ENCODE measurements at places on chromosomes 12 and 14.

- DNase-seq = no peak
Measured at GRCh38 chr12:67426067-67426466, 156.9 kb downstream of the CAND1 start.

- no peak for DNase-seq
Measured at GRCh38 chr12:85920324-85920947, 46.3 kb downstream of the NTS start.

- no peak for DNase-seq
Measured at GRCh38 chr12:6181166-6181565, 19.0 kb upstream of the CD9 start.

- DNase-seq = no peak
Measured at GRCh38 chr12:18171571-18171970, 81.6 kb upstream of the RERGL start.

- DNase-seq = no peak
Measured at GRCh38 chr14:46432516-46432915, 219.1 kb downstream of the RPL10L start.

DNA sequence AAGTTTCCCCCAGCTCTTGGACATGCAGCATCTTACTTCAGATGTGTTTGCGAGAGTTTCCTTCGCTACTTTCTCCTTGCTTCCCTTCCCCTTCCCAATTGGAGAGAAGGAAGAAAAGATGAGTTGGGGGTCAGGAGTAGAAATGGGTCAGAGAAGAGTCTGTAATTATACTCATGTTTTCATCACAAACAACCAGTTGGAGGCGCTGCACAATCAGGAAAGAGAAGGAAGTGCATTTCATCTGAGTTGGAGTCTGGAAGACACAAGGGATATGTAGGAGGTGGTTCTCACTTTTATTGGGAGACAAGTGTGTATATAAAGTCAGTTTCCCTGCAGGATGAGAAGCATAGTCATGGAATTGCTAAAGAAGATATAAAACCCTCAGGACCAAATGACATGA, 31.3 kb upstream of the VSX2 start:
- DNase-seq = no peak

- DNase-seq = no peak
Measured at GRCh38 chr12:87157791-87158190, 871.4 kb downstream of the C12orf50 start.

- DNase-seq = no peak
Measured at GRCh38 chr12:593396-594270, 69.6 kb downstream of the NINJ2 start.

DNA sequence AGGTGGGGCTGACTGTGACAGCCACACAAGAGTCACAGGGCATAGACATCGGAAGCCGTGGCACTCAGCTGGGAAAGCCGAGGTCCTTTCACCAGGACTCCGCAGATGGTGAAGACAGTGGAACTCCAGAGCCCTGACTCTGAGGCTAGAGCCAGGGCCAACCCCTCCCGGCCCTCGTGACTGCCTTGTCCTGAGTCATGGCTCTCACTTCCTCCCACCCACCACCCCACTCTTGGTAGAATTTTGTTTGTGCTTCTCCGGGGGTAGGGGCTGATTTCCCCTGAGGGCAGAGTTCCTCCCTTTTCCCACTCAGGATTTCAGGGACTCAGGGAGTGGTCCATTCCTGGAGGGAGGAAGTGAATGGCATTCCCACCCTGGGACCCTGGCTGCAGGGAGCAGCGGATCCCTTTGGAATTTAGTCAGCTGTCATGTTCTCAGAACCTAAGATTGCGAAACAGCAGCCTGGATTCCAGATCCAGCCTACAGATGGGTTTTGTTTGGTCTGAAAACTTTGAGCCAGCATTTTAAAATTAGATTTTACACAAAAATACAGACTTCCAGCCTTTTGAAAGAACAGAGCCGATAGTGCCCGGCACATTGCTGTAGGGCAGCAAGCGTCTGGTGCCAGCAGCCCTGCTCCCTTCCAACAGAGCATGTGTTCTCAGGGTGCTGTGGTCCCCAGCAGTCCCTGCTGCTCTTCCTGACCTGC, 50.7 kb downstream of the TPCN1 start:
- no peak for DNase-seq

DNA sequence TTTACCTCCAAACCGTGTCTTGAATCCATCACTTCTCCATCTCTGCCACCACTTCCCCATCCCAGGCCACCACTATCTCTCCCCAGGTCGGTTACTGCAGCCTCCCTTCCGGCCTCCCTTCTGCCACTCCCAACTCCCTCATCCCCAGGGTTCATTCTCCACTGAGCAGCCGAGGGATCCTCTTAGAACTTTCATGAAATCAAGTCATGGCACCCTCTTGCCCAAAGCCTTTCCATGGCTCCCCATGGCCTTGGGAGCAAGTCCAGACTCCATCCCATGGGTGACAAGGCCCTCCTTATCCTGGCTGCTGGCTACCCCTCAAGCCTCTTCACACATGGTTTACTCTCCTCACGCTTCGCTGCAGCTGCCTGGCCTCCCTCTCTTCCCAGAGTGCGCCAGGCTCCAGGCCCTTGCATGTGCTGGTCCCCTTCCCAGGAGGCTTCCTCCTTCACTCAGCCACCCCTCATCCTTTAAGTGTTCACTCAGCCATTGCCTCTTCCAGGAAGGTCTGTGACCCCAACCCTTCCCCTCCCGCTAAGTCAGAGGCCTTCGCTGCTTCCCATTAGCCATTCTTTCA, 17.9 kb upstream of the SH2B3 start:
- no peak for DNase-seq

GRCh38 chr12:110256780-110257431, 24.1 kb upstream of the ATP2A2 start:
- DNase-seq = no peak

GRCh38 chr12:105569886-105570285, 239.4 kb downstream of the C12orf75 start:
- no peak for DNase-seq

- no peak for DNase-seq
Measured at GRCh38 chr12:126196263-126196662, 1131.0 kb downstream of the AACS start.

- no peak for DNase-seq
Measured at GRCh38 chr12:108821407-108822397, 35.7 kb downstream of the SSH1 start.

GRCh38 chr14:80809663-80810062, 131.9 kb downstream of the CEP128 start:
- DNase-seq = no peak

GRCh38 chr12:96501133-96501761, 11.9 kb downstream of the CFAP54 start:
- peak; percentile 19 for DNase-seq

DNA sequence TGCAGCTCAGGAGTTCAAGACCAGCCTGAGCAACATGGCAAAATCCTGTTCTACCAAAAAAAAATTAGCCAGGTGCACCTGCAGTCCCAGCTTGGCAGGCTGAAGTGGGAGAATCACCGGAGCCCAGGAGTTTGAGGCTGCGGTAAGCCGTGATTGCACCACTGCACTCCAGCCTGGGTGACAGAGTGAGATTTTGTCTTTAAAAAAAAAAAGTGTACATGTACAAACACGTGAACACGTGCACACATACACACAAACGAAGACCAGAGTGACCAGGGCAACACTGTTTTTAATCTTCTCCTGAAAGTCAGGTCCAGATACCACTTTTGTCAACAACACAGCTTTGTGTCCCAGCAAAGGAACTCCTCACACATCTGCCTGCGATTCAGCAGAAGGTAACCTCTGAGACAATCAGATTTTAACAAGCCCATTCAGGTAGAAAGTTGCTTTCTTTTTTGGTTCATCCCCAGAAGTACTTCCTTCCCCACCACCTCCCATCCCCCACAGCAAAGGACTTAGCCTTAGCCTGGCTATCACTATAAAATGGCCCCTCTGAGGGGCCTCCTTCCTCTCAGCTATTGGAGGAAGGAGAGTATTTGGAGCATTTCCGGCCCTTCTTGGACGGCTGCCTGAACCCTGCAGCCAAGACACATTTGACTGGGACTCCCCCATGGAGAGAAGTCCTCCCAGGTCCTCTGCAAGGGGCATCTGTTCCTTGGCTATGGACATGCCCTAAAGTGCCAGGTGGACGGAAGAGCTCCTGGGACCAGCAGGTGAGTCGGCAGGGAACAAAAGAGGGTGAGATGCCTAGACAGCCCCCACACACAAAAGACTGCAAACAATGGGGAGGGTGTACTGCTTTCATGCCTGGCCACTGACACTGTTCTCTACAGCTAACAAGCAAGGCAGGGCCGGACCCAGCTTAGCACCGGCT, 9.8 kb downstream of the CTDSP2 start:
- DNase-seq = no peak

- DNase-seq = no peak
Measured at GRCh38 chr14:101349108-101349507, 212.2 kb upstream of the DIO3 start.

DNA sequence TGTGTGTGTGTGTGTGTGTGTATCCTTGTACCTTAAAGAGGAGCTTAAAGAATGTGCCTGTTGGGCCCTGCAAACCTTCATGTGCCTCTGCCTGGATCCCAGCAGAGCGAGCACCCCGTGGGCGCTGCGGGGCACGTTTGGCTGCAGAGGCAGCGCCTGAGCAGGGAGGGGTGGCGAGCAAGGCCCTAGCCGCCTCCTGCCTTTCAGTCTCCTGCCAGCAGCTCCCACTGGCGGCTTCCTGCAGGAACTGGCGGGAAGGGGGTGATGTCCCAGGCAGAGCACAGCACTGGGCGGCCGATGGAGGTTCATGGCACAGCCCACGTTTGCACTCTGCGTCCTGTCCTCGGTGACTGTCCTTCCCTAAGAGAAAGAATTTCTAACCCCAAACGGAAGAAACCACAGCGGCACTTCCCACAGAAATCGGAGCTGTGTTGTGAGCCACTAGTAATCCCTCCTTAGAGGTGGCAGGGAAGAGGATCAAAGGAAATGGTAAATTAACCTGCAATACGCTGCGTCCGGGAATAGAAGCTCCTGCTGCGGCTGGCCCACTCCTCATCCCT, 19.8 kb downstream of the ZBTB42 start:
- no peak for DNase-seq

DNA sequence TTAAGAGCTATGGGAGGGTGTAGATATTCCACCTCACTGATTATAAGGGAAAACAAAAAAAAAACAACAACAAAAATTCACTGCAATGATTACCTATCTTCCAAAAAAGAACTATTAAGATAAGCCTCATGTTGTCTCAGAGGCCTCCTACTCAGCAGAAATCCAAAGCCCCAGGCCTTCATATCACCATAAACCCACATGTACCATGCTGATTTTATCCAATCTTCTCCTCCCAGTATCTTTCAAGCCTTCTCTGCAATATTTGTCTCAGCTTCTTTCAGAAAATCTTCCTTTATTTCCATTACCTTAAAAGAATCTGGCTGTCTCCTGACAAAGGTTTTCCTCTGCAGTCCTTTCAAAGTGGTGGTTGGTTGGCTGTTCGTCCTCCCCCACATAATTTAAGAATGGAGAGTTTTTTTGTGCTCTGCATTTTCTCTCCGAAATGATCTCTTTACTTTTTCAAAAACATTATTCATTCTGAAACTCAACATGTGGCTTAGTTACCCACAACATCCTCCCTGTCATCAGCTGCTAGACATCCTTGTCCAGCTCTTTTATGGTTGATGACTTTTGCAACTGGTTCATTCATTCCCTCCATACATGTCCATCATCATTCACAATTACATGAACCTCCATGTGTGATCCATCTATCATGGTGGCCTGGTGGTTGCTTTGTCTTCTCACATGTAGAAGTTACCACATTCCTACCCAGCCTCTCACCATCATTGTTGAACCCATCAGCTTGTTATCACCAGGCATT, 2.9 kb upstream of the EPYC start:
- no peak for DNase-seq

GRCh38 chr12:2482938-2483660, 311.7 kb upstream of the FKBP4 start:
- DNase-seq = no peak
